ENCODE measurements at places on chromosomes 2 and 18.

- DNase-seq = no peak
These were observed 247.4 kb upstream of the CHAC2 start for GRCh38 chr2:53519918-53520841.

- no peak for DNase-seq
These were observed 16.5 kb downstream of the ARL4C start for GRCh38 chr2:234480337-234480736.

- DNase-seq = no peak
These were observed 3.3 kb upstream of the WNT10A start for GRCh38 chr2:218877331-218877730.

DNA sequence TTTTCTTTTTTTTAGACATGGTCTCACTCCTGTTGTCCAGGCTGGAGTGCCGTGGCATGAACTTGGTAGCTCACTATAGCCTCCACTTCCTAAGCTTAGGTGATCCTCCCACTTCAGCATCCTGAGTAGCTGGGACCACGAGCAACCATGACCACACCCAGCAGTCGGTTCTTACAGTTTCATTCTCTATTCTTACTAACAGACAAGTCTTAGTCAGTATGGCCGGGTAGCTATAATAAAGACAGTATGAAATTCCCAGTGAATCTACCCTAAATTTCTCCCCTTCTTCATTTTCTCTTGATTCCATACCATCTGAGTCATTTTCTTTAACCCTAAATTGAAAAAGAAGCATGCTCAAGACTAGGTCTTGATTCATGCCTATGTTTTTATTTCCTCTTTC is 775.3 kb upstream of the NRXN1 start:
- DNase-seq = no peak

DNA sequence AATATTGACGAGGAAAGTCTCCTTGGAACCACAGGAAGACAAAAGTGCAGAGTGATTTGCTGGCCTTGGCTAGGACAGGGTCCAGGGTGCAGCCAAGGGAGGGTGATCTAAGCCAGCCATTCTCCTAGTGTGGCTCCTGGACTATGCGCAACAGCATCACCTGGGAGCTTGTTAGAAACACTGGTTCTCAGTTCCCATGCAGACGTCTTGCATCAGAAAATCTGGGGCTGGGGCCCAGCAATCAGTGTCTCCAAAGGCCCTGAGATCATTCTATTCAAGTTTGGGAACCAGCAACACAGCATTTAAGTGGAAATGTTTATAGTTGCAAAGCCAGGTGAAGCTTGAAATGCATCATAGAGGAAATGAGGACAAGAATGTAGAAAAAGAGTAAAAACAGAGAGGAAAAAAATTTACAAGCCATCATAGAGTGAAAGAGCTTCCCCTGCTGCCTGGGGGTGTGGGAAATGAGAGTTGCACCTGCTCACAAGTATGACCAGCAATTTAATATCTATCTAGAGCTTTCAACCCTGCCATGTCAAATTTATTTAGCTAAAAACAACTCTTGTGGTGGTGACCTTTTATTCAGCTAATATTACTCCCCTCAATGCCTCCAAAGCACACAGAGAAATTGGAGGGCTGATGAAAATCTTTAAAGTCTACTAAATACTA is 54.4 kb upstream of the SEC11C start:
- DNase-seq = no peak

GRCh38 chr18:10322435-10322834 is 132.0 kb upstream of the APCDD1 start:
- no peak for DNase-seq
